Amniotic stem cell (primary cell): ENCODE measurements at places on chromosomes 7 and 10.

DNA sequence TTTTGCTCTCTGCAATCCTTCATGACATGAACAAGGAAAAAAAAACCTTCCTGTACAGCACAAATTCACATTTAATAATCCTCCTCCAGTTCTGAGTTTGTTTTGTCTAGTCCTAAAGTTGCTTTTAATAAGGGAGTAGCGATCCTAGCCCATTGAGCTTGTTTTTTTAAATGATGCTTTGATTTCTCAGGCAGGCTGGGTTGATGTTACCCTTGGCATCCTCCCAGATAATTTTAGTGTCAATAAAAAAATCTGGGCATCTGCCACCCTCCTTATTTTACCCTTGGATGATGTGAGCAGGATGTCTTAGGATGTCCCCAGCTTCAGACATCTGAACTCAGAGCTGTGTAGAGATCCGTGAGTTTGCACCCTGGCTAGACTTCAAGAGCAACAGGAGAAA is 33.9 kb upstream of the PROSER2 start:
- DNase-seq = no peak

DNA sequence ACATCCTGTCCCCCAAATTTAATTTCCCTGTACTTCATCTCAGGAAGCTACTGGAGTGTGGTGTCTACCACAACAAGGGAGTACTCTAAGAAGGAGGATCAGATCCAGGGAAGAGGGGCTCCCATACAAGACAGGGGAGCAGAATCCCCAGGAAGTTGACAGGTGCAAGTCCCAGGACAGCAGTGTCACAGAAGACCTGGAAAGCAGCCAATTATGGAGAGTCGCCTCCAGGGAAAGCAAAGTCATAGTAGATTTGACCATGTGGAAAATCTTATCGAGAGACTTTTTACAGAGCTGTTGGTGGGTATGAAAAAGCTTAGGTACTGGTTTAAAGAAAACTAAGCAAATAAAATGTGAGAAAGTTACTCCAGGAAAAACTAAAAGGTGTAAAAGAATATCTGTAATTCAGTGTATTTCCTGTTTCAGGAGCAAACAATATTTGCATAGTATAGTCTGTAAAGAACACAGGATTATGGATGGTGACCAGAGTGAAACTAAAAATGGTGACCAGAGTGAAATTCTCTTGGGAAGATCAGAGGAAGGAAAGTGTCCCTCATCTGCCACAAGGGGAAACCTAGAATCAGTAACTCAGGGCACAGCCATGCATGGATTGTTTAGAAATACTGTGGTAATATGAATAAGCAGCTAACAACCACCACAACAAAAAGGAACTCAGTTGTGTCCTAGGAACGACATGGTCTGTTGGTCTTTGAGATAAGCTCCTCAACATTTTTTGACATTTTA is 44.5 kb downstream of the LANCL2 start:
- DNase-seq = no peak

DNA sequence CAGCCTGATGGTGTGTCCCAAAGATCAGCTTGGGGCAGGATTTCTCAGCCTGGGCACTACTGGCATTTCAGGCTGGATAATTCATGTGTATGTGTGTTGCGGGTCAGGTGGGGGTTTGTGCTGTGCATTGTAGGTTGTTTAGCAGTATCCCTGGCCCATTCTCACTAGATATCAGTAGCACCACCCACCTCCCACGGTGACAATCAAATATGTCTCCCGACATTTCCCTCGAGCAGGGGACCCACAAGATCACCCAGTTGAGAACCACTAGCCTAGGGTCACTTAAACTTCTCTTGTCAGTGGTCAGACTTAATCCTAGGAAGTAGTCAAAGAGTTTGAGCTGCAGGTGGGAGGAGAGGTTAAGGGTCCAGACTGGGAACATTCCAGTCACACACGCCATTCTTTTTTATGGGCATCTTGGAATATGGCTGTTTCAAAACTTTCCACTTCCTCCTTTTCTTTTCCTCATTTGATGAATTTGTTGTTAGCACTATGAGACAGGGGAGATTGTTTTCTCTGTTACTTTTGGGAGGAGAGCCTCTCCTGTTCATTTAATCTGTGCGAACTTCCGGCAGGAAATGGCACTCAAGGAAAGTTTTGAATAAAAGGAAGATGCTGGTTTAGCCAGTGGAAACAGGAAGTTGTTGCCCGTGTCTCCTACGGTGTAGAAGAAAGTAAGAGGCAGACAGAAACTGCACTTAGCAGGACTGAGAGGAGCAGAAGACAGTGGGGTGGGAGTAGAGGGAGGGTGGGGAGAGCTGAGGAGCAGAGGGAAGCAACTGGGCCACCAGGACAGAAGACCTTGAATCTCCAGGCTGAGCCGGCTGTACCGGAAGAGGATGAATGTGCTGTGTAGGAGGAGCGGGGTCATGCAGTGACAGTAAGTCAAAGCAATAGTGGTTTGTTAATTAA is 17.6 kb upstream of the EXOC6 start:
- DNase-seq = no peak

DNA sequence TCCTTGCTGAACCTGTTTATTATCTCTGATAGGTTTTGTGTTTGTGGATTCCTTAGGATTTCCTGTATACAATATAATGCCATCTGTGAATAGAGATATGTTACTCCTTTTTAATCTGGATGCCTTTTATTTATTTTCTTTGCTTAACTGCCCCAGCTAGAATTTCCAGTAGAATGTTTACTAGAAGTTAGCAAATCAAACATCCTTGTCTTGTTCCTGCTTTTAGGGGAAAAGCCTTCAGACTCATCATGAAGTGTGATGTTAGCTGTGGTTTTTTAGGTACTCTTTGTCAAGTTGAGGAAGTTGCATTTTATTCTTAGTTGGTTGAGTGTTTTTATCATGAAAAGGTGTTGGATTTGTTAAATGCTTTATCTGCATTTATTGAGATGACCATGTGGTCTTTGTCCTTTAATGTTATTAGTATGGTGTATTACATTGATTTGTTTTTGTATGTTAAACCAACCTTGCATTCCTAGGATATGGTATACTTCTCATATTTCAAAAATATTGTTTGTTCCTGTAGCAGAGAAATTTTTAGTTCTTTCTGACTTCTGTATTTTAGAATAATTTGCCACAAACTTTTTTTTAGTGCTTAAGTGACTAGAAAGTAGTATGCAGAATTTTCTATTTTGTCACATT is 24.3 kb downstream of the PPP2R2D start:
- no peak for DNase-seq

- no peak for DNase-seq
Observed at GRCh38 chr7:91847876-91848588, 32.5 kb downstream of the MTERF1 start.

GRCh38 chr7:2729031-2729892 is 41.3 kb downstream of the AMZ1 start:
- DNase-seq = no peak

DNA sequence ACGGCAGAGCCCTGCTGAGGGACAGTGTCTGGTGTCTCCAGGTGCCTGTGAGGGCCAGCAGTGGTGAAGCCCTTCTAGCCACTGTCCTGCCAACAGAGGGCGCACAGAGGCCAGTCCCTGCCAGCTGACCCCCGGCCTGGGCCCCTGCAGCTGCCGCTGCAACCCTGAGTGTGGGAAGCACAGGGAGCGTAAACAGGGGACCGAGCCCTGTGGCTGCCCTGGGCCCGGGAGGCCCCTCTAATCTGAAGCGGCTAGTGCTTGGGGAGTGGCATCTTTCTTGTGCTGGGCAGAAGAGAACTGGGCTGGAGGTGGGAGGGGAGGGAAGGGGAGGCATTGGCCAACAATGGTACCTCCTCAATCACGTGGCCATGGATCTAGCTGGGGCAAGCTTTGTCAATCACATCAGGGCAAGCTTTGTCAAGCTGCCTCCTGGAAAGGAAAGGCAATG is 34.6 kb downstream of the TRIM8 start:
- no peak for DNase-seq

DNA sequence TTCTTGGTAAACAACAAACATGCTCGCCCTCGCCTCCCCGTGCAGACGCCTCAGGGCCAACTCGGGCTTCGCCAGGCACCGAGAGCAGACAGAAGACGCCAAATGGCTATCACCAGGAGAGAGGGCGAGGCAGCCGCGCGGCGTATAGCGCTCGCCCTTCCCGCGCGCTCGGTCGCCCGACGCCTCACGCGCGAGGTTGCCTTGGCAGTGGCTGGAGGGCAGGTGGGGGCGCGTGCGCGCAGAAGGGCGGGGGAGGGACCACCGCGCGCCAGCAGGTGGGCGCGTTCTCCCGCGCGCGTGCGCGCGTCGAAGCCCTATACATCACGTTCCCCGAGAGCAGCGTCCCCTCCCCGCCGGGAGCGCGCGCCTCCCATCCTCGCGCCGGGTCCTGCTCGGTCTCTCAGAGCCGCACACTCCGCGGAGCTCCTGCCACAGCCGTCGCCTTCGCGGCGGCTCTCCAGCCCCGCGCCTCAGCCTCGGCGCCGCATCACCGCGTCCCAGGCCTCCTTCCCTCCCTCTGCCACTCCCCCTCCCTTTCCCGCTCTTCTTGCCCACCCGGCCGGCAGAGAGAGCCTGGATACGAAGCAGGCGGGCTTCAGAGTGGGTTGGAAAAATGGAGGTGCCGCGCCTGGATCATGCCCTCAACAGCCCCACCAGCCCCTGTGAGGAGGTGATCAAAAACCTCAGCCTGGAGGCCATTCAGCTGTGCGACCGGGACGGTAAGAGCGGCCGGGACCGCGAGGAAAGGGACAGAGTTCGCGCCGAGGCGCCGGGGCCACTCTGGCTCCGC is at the start of gene PHYHIPL:
TSS of gene PHYHIPL (plus strand) at position 403 of the 790 bp plus-strand sequence. CDS start at position 614, 211 bp downstream.
- no peak for DNase-seq

- no peak for DNase-seq
Observed at GRCh38 chr10:787933-788651, 98.6 kb upstream of the DIP2C start.

GRCh38 chr7:151248346-151249033 is at the start of gene SMARCD3:
TSS of gene SMARCD3 (minus strand) at chr7:151248694. CDS start at chr7:151248562, 132 bp downstream.
- no peak for DNase-seq

- DNase-seq = peak; percentile 9
Observed at GRCh38 chr10:87734987-87735827, 75.5 kb downstream of the PAPSS2 start.

- DNase-seq = no peak
Observed at GRCh38 chr7:85215098-85215497, 28.2 kb upstream of the SEMA3D start.

DNA sequence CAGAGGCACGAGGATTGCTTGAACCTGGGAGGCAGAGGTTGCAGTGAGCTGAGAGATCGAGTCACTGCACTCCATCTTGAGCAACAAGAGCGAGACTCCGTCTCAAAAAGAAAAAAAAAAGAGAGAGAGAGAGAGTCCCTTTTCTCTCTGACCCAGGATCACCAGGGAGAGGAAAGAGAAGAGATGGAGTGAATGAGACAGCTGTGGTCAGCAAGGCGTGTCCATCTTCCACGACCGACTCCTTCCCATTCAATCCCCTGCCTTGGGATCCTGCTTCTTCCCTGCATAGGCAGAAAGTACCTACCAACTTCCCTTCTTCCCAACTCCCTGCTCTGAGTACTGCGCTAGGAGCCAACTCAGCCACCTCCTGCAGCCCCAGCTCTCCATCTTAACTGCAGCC is 5.2 kb upstream of the ZAN start:
- no peak for DNase-seq

- DNase-seq = no peak
Observed at GRCh38 chr10:23344241-23344841, at the start of gene C10orf67. TSS of gene C10orf67 (minus strand) at chr10:23344797. CDS start at chr10:23344774, 23 bp downstream.

DNA sequence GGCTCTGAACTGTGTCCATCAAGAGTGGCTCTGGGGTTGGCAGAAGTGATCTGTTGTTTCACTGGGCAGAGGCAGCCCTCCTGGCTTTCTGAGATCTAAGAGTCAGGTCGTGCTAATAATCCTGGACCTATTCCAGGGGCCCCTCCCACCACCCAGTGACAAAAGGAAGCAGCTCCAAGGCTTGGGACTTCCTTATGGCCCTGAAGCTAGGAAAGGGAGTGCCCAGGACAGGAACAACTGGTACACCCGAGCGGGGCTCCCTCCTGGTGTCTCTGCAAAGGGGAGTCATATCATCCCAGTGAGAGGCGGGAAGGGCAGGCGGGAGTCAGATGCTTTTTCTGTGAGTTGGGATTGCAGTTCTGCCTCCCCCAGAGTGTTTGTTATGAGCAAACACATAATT is 32.3 kb downstream of the RPS24 start:
- DNase-seq = no peak
